Transverse colon (tissue), 4 donors: ENCODE measurements at places on chromosomes 5 and 9. TPM values are rescaled to one million over a fixed set of nuclear protein-coding genes. Genes with fewer than 3 reads are reported as not detected.

CDHR2 gene
- 15.5 TPM for total RNA-seq

DNA sequence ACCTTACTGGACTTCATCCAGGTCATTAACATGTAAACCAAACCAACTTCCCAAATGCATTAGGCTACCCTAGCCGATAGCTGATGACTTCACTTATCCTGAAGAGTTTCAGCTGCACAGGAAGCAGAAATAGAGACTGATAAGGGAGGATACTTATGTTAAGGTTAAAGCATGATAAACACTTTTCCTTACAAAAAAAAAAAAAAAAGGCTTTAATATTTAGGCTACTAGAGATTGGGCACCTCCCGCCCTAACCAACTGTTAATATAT is 1.6 kb upstream of the MEF2C start:
- DNase-seq: no peak

PHF24 gene
- 0.16 TPM for total RNA-seq

DNA sequence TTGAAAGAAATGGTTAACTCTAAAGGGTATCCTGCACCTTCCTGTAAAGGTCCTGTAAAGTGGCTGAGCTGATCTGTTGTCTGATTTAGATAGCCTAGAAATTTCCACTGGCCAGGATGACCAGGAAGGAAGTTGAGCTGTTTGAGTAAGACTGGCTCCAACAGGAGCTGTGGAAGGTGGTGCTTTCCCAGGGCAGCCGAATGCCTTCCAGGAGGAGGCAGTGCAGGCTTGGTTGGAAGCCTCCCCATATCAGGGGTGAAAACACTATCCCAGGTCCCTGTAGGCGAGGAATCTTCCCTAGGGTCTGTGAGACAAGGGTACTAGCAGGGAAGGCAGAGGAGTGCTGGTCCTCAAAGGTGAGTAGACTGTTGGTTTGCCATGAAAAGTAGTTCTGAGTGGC is 98.4 kb downstream of the LIX1 start:
- peak; percentile 52 for DNase-seq

GRCh38 chr9:108272349-108272899 is 583.4 kb downstream of the ACTL7B start:
- DNase-seq: peak; percentile 66

- DNase-seq: peak; percentile 100
These were observed at the start of gene HNRNPK for GRCh38 chr9:83979812-83980394. Gene HNRNPK (minus strand): TSS chr9:83980215. CDS start chr9:83978252, 1,963 bp downstream.

DNA sequence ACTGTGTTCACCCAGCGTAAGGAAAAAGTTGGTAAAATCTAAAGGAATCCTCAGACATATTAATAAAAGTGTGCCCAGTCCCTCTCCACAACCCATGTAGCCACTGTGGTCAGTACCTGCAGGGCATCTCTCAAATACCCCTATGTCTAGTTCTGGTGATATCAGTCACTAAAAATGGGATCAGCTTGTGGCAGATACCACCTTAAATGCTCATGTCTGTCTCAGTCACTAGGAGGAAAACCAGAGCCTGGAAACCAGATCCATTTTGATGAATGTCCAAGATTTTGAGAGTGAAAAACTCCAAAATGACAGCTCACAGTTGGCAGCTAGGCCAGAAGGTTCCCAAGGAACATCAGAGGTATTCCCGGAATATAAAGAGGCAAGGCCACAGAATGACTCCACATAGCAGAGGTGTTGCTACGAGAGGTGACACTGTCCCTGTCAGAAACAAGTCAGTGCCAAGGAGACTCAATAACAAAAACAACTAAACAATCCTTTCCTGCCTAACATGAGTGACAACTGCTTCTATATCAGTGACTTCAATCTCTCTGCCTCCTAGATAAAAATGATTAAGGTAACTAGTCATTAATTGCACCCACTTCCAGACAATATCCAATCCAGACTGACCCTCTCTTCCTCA is 13.5 kb downstream of the PCAT7 start:
- DNase-seq: no peak

KCNV2 gene
- not detected for total RNA-seq

GRCh38 chr5:17769277-17769676 is 135.0 kb downstream of the TAF11L14 start:
- DNase-seq: no peak

- no peak for DNase-seq
These were observed 68.7 kb downstream of the PRR16 start for GRCh38 chr5:120532835-120533234.
